ENCODE measurements at places on chromosomes 5 and 9. TPM values are rescaled to one million over a fixed set of nuclear protein-coding genes. Genes with fewer than 3 reads are reported as not detected.

Gene LCP2
- polyA plus RNA-seq: 131 TPM

Gene OTP
- polyA plus RNA-seq: 0.18 TPM

Gene CAMK4
- 30.7 TPM for polyA plus RNA-seq

Gene NR6A1
- 0.52 TPM for polyA plus RNA-seq

Gene NSUN2
- polyA plus RNA-seq: 68.1 TPM

Gene CTNNAL1
- polyA plus RNA-seq: 26.1 TPM

Gene DRD1
- polyA plus RNA-seq: 0.41 TPM

Measured in thymus (tissue), 14 donors.